ENCODE measurements at places on chromosomes 11 and 22.

DNA sequence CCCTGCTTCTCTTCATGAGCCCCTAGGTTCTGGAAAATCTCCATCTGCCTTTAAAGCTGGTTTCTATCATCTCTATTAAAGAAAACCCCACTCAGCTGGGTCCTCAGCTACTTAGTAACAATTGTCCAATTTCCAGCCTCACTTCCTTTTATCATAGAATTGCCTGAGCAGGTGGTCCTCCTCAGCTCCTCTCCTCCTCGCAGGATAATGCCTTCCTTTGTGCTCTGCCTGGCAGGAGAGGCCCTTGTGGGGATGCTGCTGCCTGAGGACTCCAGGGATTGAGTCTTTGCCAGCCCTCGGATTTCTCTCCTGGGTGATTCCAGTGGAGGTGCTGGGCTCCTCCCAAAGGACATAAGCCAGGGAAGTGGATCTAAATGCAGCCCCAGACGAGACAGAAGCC lies 448.3 kb downstream of the INSC start:
- DNase-seq, result no peak

GRCh38 chr11:125084057-125084416 lies 20.9 kb downstream of the SLC37A2 start:
- DNase-seq, result no peak

DNA sequence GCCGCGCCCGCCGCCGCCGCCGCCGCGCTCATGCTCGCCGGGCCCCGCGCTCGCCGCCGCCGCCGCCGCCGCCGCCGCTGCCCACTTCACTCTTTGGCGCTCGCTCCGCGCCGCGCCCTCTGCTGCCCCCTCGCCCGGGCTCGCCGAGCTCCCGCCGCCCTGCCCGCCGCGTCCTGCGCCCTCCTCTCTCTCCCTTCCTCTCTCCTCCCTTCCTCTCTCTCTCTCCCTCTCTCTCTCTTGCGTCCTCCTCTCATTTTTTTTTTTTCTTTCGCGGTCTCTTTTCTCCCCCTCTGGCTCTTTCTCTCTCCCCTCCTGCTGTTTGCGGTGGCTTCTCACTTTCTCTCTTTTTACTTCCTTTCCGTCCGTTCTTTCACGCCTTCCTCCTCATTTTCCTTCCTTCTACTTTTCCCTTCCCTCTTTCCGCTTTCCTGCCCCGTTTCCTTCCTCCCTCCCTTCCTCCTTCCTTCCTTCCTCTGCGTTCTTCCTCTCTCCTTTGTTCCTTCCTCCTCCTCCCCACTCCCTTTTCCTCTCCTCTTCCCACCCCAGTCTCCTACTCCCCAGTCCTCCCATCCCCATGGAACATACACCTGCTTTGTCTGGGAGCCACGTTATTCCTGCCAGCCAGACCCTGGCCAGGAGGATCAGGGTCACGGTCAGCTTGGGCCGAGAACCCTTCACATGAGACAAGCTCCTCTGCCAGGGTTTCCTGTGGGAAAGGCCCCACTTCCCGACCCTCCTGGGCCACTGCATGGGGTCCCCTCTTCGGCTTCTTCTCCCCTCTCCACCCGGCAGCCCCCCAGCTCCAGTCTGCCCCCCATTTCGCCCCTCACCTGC lies 19.3 kb upstream of the SHISAL1 start:
- DNase-seq, result no peak

DNA sequence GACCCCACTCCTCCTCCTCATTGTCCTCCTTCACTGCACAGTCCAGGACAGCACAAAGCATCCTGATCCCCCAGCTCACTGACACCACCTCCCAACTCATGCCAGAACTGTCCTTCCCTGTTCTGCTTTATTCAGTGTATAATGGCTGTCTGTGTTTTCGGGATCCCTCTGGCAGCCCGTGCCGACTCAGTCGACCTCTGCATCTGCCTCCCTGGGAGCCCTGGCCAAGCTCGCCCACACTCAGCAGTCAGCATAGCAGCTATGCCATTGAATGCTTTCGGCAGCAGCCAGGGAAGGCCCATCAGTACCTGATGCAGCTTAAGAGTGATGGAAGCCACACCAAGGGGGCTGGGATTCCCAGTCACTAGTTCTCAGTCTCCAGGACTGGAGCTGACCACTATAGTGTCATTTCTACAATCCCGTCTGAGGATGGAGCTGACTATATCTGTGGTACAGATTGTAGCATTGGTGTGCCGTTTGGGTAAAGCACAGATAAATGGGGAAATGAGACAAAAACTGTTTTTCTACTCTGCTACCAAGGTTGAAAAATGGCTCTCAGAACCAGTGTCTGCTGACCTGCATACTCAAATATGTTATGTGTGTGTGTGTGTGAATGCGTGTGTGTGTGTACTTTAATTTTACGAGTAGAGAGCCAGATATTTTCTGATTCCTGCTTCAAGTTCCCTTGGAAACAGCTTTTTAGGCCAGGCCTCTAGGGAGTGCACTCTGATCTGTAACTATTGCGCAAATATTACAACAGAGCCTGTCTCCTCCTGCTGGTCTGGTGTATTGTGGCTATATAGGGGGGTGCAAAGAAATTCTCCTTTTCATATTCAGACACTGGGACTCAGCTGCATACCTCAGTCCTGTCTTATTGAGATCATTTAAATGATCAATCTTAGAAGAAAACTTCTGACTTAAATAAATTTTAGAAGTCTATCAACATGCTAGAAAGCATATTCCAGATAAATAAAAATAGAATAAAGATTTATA lies 78.8 kb upstream of the TOP3B start:
- DNase-seq, result no peak

DNA sequence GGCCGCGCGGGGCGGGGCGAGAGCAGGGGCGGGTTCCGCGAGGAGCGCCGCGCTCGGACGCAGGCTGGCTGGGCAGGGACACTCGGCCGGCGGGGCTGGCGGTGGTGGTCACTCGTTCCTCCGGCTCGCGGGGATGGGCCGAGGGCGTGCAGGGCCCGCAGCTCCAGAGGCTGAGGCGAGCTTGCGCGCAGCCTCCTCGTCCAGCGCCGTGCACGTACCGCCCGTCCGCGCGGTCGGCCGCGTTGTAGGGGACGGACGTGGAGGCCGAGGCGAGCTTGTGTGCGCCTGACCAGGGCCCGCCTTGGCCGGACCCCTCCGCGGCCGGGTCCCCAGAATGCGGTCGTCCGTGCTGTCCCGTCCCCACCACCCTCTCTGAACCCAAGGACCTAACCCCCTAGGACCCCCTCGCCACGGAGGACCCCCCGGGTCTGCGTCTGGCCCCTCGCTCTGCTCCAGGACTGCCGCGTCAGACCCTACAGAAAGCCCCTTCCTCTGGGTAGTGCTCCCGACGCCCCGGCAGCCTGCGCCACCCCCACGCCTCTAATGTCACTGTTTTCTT lies 569 bp upstream of the YPEL1 start:
- peak; percentile 19 for DNase-seq

GRCh38 chr22:42196454-42196853 lies 65.8 kb upstream of the CYP2D6 start:
- no peak for DNase-seq

- no peak for DNase-seq
Observed at GRCh38 chr11:116646191-116646590, 126.6 kb downstream of the BUD13 start.

GRCh38 chr11:132771746-132772145 lies 760.6 kb downstream of the OPCML start:
- no peak for DNase-seq

DNA sequence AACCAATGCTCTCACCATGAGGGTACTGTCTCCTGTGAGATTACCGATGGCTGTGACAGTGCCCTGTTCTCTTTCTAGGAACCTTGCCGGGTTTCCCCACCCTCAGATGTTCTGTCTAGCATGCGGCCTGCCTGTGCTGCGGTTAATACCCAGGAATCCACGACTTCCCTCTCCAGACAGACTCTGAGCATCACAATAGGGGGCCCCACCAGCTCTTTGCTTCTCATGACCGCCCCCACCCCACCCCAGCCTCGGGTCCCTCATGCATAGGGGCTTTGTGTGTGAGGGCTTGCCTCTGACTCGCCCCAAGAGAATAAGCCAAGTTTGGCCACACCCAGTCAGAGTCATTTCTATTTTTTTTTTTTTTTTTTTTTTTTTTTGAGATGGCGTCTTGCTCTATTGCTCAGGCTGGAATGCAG lies 10.3 kb downstream of the PARVG start:
- no peak for DNase-seq

- peak; percentile 13 for DNase-seq
Observed at GRCh38 chr11:84247926-84248325, 961.8 kb upstream of the CCDC90B start.

GRCh38 chr11:72267956-72268617 lies 24.1 kb upstream of the PHOX2A start:
- DNase-seq, result no peak

- peak; percentile 45 for DNase-seq
Observed at GRCh38 chr11:101583251-101584128, at the start of gene TRPC6. TRPC6 (minus strand) TSS chr11:101584007; CDS start chr11:101583503, 504 bp downstream.

GRCh38 chr22:47966316-47966715 lies 1203.9 kb downstream of the TBC1D22A start:
- no peak for DNase-seq

Measured in foreskin keratinocyte (primary cell).